ENCODE measurements at places on chromosomes 1 and 21.
A peak's percentile ranks its signal among the peaks of the same experiment; 100 is the strongest.

DNA sequence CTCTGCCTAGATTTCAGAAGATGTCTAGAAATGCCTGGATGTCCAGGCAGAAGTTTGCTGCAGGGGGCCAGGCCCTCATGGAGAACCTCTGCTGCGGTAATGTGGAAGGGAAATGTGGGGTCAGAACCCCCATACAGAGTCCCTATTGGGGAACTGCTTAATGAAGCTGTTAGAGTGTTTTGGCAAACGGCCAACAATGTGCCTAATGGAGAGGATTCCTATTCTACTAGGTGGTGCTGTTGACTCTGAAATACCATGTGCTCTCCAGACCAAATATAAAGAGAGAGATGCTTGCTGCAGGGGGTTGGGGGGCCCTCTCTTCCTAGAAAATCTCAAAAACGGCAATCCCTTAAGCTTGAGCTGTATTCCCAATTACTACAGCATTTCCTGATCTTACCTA, 57.1 kb upstream of the DR1 start:
- H3K36me3 ChIP-seq, result peaks cover 3% of the 10 kb centered on the region
- no peak overlapping the region for H3K27ac ChIP-seq
- H3K4me1 ChIP-seq, result no peaks in the 10 kb centered on the region
- H3K27me3 ChIP-seq, result no peaks in the 10 kb centered on the region
- DNase-seq, result no peak

- no peak for DNase-seq
- H3K27me3 ChIP-seq, result no peaks in the 10 kb centered on the region
- no peak overlapping the region for H3K4me3 ChIP-seq
- no peaks in the 10 kb centered on the region for H3K36me3 ChIP-seq
- H3K27ac ChIP-seq, result no peak overlapping the region
- H3K4me1 ChIP-seq, result no peaks in the 10 kb centered on the region
Observed at GRCh38 chr1:24318615-24319311, 394 bp upstream of the GRHL3 start.

DNA sequence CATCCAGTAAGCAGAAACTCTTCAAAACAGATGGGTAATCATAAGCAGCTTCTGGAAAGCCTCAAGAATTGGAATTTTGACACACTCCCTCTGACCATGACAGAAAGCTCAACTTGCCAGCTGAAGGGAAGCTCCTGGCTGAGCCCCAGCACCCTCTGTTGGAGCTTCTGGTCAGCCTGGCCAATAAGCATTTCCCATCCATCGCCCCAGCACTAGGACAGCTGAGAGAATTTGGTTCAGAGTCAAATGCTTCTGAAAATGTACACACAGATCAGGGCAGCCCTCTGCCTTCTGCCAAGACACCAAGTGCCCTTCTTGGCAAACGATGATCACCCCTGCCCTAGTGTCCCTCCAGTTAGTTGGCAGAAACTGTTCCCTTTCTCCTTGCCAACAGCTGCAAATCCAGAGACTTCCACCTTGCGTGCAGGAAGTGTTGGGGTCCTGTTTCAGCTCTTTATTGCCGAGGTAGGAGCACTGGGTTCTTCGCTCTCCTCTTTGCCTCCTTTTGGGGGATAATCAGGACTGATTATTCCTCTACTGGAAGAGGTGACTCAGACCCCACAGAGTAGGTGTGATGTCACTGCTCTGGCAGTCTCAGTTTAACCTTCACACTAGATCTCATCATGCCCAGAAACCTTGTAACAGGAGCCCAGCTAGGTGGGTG, 11.9 kb downstream of the PIGV start:
- H3K4me3 ChIP-seq, result no peak overlapping the region
- DNase-seq, result no peak
- H3K4me1 ChIP-seq, result no peaks in the 10 kb centered on the region
- peak overlapping the region; percentile 22 for H3K27ac ChIP-seq
- no peaks in the 10 kb centered on the region for H3K27me3 ChIP-seq

- H3K4me1 ChIP-seq, result no peaks in the 10 kb centered on the region
- peak; percentile 79 for DNase-seq
- no peak overlapping the region for H3K4me3 ChIP-seq
- H3K27ac ChIP-seq, result no peak overlapping the region
- no peaks in the 10 kb centered on the region for H3K36me3 ChIP-seq
Observed at GRCh38 chr1:204445860-204446412, 34.3 kb upstream of the PPP1R15B start.

GRCh38 chr1:167561753-167562152, 8.2 kb upstream of the CREG1 start:
- no peak for DNase-seq
- H3K27ac ChIP-seq, result no peak overlapping the region
- H3K36me3 ChIP-seq, result no peaks in the 10 kb centered on the region
- H3K4me1 ChIP-seq, result no peaks in the 10 kb centered on the region

GRCh38 chr1:94332516-94332915, 85.7 kb upstream of the ABCD3 start:
- no peaks in the 10 kb centered on the region for H3K27me3 ChIP-seq
- no peaks in the 10 kb centered on the region for H3K36me3 ChIP-seq
- H3K4me3 ChIP-seq, result no peak overlapping the region
- no peak overlapping the region for H3K27ac ChIP-seq

DNA sequence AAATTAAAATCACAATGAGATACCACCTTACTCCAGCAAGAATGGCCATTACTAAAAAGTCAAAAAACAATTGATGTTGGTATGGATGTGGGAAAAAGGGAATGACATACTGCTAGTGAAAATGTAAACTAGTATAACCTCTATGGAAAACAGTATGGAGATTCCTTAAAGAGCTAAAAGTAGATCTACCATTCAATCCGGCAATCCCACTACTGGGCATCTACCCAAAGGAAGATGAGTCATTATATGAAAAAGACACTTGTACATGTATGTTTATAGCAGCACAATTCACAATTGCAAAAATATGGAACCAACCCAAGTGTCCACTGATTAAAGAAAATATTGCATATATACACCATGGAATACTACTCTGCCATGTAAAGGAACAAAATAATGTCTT, 37.2 kb downstream of the SUSD4 start:
- DNase-seq, result no peak
- H3K27me3 ChIP-seq, result no peaks in the 10 kb centered on the region
- H3K4me3 ChIP-seq, result no peak overlapping the region
- peaks cover 5% of the 10 kb centered on the region for H3K4me1 ChIP-seq
- H3K36me3 ChIP-seq, result no peaks in the 10 kb centered on the region

DNA sequence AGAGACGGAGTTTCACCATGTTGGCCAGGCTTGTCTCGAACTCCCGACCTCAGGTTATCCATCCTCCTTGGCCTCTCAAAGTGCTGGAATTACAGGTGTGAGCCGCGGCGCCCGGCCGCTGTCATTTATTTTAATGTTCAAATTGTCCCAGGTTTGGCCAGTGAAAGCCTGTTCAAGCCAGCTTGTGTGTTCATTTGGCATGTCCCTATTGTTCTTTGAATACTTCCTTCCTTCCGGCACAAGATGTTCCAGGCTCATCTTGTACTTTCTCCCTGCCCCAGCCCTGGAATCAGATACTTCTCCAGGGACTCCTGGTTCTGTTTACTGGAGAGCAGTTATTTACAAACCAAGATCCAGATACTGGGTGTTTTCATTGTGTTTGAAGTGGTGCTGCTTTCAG, 37.0 kb downstream of the ZBTB8B start:
- DNase-seq, result no peak
- H3K27ac ChIP-seq, result no peak overlapping the region
- no peak overlapping the region for H3K4me3 ChIP-seq
- no peaks in the 10 kb centered on the region for H3K36me3 ChIP-seq
- H3K4me1 ChIP-seq, result no peaks in the 10 kb centered on the region
- no peaks in the 10 kb centered on the region for H3K27me3 ChIP-seq

DNA sequence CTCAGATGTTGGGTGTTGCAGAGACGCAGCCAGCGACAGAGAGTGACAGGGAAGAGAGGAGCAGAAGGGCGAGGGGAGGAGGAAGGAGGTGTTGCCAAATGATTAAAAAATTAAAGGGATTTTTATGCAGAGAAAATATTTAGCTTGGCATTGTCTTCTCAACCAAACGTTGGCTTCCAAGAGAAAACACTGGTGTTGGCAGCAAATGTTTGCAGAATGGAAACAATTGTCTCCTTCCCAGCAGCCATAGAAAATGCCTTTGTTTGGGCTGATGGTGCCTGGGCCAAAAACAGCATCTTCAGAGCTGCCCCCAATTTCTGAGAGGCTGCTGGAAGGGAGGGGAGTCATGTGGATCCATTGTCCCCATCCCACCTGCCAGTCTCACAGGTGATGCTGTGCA, 29.7 kb upstream of the GRIK3 start:
- H3K4me1 ChIP-seq, result no peaks in the 10 kb centered on the region
- no peaks in the 10 kb centered on the region for H3K36me3 ChIP-seq
- DNase-seq, result no peak

DNA sequence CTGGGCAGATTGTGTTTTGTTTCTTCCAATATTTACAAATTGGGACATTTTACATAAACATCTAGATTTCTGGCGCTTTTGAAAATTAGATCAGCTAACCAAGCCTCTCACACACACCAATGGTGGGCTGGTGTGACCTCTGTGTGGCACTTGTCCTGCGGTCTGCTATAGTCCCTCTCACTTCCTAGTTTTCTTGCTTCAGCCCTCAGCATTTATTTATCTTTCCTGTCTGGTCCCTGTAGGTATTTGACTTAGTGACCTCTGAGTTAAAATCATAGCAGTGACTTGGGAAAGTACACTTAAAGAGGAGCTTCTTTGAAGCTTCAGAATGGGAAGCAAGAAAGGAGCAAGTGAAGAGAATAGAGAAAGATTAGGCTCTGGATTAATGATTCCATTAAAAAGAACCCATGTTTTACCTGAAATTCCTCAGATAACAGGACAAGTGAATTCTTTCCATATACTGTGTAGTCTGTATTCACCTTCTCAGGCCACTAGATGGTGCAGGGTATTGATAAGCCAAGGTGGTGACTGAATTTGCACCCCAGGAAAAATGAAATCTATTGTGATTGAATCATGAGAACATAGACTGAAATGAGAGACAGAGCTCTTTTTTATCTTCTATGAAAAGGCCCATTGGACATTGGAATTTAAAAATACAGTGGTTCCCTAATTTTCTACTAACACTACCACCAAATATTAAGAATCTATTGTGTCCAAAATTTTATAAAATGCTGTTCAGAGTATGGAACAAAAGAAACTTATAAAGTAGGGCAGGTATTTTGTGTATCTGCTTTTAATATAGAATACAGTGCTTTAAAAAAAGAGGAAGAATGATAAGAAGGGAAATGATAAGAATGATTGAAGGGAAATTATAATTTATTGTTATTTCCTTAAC, 7.1 kb upstream of the DIPK1A start:
- no peak overlapping the region for H3K27ac ChIP-seq
- no peaks in the 10 kb centered on the region for H3K36me3 ChIP-seq
- H3K4me1 ChIP-seq, result peaks cover 2% of the 10 kb centered on the region
- H3K4me3 ChIP-seq, result no peak overlapping the region

DNA sequence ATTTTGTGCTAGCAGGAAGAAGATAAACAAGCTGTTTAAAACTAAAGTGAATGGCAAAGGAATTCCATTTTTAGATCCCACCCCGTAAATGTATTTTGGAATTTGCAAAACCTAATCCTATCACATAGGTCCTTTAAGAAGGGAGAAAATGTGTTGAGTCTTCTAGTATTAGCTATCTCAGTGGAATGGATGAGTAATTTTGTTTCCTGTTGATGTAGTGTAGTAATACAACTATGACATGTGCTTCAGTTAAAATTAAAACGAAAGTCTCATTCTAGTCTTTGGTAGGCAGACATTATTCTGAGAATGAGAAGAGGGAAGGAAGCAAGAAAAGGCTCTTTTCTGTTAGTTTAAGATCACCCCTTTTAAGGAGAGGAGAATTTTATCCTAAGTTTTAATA, 265.9 kb upstream of the C1orf105 start:
- no peaks in the 10 kb centered on the region for H3K27me3 ChIP-seq
- no peak overlapping the region for H3K27ac ChIP-seq
- no peaks in the 10 kb centered on the region for H3K4me1 ChIP-seq

Data from aorta (tissue), 5 donors.